ENCODE measurements at places on chromosomes 11 and 22.
A peak's percentile ranks its signal among the peaks of the same experiment; 100 is the strongest.

DNA sequence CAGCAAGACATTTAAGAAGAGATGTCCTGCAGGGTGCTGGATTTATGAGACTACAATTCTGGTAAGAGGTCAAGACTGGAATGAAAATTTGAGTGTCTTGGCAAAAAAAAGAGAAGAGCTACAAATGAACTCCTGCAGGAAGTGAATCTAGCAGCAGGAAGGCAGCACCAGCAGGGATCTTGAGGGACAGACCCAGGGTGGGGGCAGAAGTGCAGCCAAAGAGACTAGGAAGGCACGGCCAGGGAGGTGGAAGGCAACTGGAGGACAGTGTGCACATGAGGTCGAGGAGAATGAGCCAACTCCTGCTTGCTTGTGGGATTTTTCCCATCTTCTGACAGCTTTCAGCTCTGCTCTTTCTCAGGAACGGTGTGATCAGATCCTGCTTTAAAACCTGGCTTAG lies 263.2 kb downstream of the BUD13 start:
- H3K27me3 ChIP-seq: no peaks in the 10 kb centered on the region
- DNase-seq: no peak

- H3K4me1 ChIP-seq: peaks cover 32% of the 10 kb centered on the region
- H3K4me3 ChIP-seq: no peak overlapping the region
- H3K27ac ChIP-seq: no peak overlapping the region
- H3K36me3 ChIP-seq: no peaks in the 10 kb centered on the region
- H3K27me3 ChIP-seq: no peaks in the 10 kb centered on the region
- DNase-seq: no peak
These were observed 87.1 kb downstream of the FAM76B start for GRCh38 chr11:95702526-95702925.

GRCh38 chr22:20464096-20464614 lies 26.5 kb upstream of the SCARF2 start:
- no peaks in the 10 kb centered on the region for H3K27me3 ChIP-seq
- H3K36me3 ChIP-seq: no peaks in the 10 kb centered on the region
- no peak overlapping the region for H3K27ac ChIP-seq
- no peak for DNase-seq

DNA sequence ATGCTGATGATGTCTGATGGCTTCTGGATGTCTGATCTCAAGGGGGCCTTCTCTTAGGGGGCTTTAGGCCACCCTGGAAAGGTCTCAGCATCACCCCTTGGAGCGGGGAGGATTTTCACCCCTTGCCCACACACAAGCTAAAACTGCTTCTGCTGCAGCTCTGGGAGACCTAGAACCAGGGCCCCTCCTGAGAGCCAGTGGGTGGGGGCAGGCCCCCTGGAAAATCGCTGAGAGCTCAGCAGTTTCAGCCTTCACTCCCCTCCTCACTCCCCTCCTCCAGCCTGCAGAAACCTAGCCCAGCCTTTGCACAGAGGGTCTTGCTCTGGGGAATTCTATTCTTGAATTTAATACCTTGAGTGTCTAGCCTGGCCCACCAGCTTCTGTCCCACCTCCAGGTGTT lies 17.2 kb downstream of the CD6 start:
- peaks cover 4% of the 10 kb centered on the region for H3K4me1 ChIP-seq
- DNase-seq: no peak
- no peak overlapping the region for H3K27ac ChIP-seq
- no peak overlapping the region for H3K4me3 ChIP-seq

DNA sequence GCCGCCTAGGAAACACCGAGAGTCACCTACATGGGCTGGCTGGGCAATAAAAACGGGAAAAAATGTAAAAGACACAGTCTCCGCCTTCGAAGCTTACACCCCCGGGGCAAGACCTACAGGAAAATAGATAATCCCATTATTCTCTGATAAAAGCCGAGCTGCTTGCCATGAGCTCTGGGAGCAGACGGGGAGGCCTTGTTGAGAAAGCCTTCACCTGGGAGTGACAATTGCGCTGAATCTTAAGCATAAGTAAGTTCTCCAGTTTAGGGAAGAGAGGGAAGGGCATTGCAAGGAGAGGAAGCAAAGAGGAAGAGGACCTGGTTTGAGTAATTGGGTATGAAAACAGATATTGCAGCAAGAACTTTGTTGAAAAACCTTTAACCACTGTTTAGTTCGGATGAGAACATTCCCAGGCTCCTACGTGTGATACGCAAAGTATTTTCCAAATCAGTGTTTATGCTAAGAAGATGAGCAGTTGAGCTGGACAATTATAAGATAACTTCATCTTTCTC lies 813 bp upstream of the BTBD10 start:
- H3K27ac ChIP-seq: peak overlapping the region; percentile 15
- no peaks in the 10 kb centered on the region for H3K27me3 ChIP-seq
- DNase-seq: peak; percentile 52
- peaks cover 10% of the 10 kb centered on the region for H3K4me1 ChIP-seq

GRCh38 chr11:120863359-120863758 lies 160.5 kb upstream of the TBCEL start:
- no peak overlapping the region for H3K27ac ChIP-seq
- H3K36me3 ChIP-seq: no peaks in the 10 kb centered on the region
- no peak for DNase-seq
- H3K4me3 ChIP-seq: no peak overlapping the region

DNA sequence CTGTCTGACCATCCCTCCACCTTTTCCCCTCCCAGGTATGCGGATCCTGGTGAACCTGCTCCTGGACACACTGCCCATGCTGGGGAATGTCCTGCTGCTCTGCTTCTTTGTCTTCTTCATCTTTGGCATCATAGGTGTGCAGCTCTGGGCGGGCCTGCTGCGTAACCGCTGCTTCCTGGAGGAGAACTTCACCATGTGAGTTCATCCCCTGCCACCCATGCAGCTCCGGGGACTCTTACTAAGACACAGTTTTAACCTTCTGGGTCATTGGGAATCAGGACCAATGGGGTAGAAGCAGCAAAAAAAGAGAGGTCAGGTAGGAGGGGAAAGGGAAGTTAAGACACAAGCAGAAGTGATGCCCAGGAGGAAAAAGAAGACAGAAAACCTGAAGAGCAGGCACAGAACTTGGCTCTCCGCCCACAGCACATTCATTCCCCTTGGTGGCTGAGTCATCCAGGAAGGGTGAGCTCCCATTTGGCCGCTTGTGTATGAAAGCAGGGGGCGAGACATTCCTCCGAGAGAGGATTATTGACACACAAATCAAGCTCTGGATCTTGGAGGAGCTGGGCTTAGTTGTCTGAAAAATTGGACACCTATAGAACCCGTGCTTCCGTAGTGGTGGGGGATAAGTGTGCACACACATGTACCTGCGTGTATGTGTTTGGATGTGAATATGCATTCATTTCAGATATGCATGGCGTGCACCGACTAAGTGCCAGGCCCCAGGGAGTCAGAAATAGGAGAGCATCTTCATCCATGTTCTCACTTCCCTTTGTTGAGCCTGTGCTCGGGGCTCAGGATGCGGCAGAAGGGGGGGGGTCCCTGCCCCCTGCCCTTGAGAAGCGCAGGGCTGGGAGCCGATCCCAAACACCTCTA lies 64.2 kb downstream of the CACNA1I start:
- H3K27me3 ChIP-seq: peaks cover 23% of the 10 kb centered on the region
- no peak for DNase-seq
- H3K4me3 ChIP-seq: no peak overlapping the region
- no peak overlapping the region for H3K27ac ChIP-seq

- H3K4me3 ChIP-seq: no peak overlapping the region
- H3K36me3 ChIP-seq: no peaks in the 10 kb centered on the region
- no peak overlapping the region for H3K27ac ChIP-seq
- H3K27me3 ChIP-seq: no peaks in the 10 kb centered on the region
These were observed 1522.6 kb downstream of the FAM181B start for GRCh38 chr11:81211050-81211449.

DNA sequence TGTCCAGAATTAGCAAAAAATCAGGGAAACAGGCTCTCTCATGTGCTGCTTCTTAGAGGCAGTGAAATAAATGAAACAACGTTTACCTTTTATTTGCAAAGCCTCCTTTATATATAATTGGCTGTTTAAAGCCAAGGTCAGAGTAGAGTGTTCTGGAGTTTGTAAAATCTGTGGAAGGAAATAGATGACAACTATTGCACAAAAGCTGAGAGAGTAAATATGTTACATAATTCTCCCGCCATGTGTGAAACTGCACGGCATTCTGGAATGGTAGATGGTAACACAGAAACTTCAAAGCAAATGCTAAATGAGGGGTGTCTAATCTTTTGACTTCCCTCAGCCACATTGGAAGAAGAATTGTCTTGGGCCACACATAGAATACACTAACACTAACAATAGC lies 51.5 kb upstream of the FGF3 start:
- no peaks in the 10 kb centered on the region for H3K27me3 ChIP-seq
- no peak for DNase-seq
- no peaks in the 10 kb centered on the region for H3K36me3 ChIP-seq
- peaks cover 35% of the 10 kb centered on the region for H3K4me1 ChIP-seq

GRCh38 chr11:19279451-19279850 lies 38.7 kb upstream of the E2F8 start:
- H3K4me3 ChIP-seq: no peak overlapping the region
- no peaks in the 10 kb centered on the region for H3K27me3 ChIP-seq
- peaks cover 11% of the 10 kb centered on the region for H3K4me1 ChIP-seq
- H3K36me3 ChIP-seq: no peaks in the 10 kb centered on the region
- DNase-seq: no peak

DNA sequence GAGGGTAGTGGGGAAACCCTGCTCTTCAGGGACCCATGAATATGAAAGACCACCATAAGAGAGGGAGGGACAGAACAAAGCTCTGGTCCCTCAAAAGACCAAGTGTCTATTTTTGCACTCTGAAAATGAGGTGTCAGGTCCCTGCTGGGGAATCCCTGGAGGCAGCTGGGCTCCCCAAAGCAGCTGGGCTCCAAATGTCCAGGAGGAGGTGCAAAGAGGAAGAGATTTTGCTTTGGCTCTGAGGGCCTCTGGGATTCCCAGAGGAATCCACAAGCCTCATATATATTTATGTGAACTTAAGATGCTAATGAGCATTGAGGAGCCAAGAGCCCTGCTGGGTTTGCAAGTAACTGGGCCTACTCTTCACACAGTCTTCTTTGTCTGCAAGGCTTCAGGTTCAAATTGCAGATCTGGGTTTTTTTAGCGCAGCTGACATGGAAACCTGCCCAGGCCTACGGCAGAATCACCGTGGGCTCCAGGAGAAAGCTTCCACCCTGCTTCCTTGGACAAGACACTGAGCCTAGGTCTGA lies 26.0 kb downstream of the CLMP start:
- H3K27ac ChIP-seq: no peak overlapping the region
- no peak overlapping the region for H3K4me3 ChIP-seq
- no peak for DNase-seq
- no peaks in the 10 kb centered on the region for H3K27me3 ChIP-seq
- no peaks in the 10 kb centered on the region for H3K4me1 ChIP-seq
- no peaks in the 10 kb centered on the region for H3K36me3 ChIP-seq
